Pons (tissue), 1 donor: ENCODE measurements at places on chromosomes 11 and 22.

DNA sequence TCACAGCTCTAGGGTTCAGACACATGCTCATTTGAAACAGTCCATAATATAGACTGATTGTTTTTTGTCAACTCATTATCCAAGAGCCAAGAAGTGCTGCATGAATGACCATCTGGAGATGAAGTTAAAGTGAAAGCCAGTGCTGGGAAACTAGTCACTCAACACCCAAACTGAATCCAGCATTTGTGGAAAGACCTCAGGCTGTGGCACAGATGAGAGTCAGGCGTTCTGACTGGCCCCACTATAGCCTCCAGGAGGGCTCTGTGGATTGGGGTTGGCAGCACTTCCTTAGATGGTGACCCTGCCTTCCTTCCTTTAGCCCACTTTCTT is 2.1 kb downstream of the FEZ1 start:
- DNase-seq, result peak; percentile 91

GRCh38 chr22:17271711-17272451 is 52.6 kb upstream of the ADA2 start:
- DNase-seq, result no peak

- DNase-seq, result no peak
These were observed 5.2 kb upstream of the MAP6 start for GRCh38 chr11:75673977-75674582.

- DNase-seq, result peak; percentile 90
These were observed 19.9 kb downstream of the CARS1 start for GRCh38 chr11:3037040-3037944.

GRCh38 chr11:82831364-82831763 is 68.9 kb downstream of the PRCP start:
- no peak for DNase-seq

DNA sequence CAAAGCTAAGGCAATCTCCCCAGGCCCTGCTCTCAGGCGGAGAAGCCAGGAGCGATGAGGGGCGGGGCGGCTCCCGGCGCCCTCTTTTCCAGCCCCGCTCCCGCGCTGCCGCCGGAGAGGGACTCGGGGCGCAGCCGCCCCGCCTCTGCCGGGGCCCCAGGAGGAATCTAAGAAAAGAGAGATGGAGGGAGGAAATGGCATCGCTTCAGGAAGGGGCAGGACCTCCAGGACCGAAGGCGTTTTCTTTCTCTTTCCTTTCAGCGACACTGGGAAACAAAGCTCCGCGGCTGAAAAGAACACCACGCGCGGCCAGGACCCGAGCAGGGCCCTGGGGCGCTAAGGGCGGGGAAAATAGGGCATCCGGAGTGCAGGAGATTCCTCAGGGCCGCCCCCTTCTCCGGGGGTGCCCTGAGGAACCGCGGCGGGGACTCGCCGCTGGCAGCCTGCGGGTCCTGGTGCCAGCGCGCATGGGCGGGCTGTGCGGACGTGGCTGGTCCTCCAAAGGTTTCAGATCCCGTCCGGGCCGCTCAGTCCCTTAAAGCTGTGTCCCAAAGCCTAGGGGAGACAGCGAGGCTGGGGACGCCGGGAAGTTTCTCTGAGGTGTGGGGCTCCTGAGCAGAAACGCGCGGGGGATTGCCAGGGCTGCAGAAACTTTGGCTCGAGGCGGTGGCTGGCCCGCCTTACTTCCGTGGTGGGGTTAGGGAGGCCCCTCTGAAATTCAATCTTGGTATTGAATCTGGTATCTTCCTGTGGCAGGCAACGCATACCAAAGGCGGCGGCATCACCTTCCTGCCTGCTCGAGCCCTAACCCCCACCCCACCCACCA is 2.8 kb upstream of the BSX start:
- DNase-seq, result no peak

- no peak for DNase-seq
These were observed 54.7 kb upstream of the NECTIN1 start for GRCh38 chr11:119783466-119784400.

DNA sequence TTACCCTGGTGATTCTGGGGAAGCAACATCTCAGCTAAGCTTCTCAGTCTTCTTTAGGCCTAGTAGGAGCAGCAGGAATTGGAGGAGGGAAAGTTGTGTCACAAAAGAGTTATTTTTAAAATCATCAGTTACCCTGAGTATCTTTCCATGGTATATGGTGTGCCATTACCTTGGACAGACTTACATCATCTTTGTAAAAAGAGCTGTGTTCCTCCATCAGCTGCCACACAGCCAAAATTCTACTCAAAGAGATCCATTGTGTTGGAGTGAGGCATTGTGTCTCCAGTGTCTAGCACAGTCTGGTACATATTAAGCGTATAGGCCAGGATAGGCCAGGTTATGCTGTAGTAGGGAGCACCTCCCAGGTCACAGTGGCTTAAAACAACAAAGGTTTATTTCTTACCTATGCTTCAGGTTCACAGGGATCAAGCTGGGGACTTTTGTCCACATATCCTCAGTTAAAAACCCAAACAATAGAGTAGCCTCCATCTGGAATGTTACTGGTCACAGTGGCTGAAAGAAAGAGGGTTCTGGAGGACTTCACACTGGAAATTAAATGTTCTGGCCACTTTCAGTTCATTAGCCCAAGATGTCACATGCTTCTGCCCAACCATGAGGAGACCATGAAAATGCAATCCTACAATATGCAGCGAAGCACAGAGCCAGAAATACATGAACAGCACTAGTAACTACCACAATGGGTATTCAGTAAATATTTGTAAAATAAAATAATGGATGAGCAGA is 9.9 kb upstream of the TMPRSS5 start:
- peak; percentile 95 for DNase-seq

- DNase-seq, result no peak
These were observed 31.8 kb upstream of the SLC35C1 start for GRCh38 chr11:45772986-45773785.

GRCh38 chr11:72924568-72925190 is 110.5 kb downstream of the ATG16L2 start:
- DNase-seq, result no peak

DNA sequence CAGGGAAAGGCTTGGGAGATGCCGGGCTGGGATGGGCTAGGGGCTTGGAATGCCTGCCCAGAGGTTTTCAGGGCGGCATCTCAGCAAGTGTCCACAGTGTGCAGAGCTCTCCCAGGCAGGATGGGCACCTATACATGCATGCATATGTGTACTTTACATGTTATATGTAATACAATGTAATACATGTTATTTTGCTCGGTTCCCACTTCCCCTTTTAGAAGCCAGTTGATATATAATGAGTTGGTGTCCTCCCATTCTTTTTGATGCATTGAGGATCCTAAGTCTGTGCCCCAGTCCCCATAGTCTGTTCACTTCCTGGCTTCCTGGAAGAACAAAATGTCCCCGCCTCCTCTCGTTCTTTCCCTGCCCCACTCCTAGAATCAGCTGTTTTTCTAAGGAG is 20.1 kb upstream of the EIF3D start:
- no peak for DNase-seq

DNA sequence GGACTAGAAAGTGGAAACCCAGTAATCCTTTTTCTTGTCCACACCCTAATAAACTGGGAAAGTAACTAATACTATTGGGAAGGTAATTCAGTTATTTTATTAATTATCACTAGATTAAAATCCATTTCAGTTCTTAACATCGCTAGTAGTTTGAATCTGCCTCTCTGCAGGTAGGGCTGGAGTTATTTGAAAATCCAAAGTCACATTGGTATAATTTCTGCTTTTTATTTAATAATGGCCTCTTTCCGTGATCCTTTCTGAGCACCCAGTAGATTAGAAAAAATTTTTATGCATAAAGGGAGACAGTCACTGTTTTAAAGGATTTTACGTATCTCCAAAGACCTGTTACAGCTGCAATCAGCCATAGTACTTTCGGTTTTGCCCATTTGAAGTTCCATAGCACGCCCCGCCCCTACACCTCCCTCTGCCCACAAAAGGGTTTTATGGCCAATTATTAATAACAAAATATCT is 605 bp upstream of the COPB1 start:
- peak; percentile 64 for DNase-seq

- DNase-seq, result no peak
These were observed 1493.7 kb downstream of the TBC1D22A start for GRCh38 chr22:48256041-48256739.

GRCh38 chr11:28090052-28090749 is 17.8 kb downstream of the KIF18A start:
- DNase-seq, result no peak

DNA sequence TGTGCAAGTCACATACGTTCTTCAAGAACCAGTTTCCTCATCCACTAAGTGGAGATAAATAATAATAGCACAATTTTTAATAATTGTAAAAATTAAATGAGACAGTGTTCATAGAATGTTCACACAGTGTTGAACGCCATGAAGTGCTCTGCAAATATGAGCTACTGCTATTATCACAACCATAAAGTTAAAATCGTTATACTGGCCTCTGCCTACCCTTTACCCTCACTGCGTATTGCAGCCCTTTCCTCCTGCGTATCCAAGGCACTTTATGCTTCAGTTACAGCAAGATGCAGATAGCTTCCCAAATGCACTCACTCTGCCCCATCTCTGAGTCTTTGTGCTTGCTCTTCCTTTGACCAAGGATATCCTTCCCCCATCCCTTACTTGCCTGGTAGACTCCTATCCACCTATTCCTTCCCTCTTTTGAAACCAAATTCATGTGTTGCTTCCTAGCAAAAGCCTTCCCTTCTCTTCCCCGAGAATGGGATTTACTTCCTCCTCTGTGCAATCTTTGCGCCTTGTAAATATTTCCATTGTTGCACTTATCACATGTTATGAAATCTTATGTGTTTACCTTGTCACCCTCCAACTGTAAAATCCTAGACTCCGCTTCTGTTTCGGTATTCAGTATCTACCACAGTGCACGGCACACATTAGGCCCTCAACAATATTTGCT is 196.9 kb downstream of the ADAMTS15 start:
- no peak for DNase-seq

DNA sequence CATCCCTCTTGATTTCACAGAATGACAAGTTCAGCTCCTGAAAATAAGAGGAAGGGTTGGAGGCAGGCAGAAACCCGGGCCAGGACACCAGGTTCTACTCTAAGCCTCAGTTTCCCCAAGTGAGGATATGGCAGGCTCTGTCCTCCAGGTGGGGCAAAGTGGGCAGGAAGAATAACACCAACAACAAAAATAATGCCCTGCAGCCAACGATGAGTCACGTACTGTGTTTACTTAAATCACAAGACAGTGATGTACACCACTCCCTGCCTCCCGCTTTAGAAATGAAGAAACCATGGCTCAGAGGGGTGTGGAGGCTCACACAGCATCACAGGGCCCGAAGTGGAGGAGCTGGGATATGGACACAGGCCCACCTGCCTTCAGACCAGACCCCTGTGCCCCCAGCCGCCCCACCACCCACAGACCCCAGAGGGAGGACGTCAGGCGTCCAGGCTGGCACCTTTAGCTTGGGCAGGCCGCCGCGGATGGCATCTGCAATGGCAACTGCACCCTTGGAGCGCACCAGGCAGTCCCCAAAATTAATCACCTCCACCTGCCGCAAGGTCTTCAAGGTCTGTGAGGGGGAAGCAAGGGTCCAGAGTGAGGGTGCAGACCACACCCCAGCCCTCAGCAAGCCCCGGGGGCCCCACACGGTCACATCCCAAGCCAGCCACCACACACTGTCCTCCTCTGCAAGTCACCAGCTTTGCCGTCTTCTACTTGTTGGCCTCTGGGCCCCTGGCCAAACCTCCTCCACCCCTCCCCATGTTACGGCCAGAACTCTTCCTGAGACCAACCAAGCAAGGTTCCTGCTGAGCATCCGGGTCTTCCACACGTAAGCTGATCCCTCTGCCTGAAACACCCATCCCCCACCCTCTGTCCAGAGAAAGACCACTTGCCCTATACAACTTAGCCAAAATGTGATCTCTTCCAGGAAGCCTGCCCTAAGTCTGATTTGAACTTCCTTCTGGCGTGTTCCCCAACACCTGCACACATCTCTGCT is 15.8 kb upstream of the CHADL start:
- DNase-seq, result no peak

- no peak for DNase-seq
These were observed 728 bp downstream of the DCUN1D5 start for GRCh38 chr11:103091064-103091800.

DNA sequence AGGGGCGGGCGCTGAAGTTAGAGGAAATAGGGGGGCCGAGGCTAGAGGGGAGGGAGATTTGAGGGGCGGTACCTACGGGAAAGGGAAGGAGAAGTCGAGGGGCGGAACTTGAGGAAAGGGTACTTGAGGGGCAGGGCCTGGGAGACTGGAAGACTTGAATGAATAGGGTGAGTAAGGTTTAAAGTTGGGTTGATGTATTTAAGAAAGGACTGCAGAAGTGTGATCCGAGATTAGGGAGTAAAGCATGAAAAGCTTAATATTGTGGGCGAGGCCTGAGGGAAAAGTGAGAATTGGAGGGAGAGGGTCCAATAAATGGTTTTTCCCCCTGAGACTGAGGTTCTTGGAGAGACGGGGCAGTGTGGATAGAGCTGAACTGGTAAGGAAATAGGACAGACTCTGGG is 723 bp downstream of the HSCB start:
- DNase-seq, result no peak

GRCh38 chr11:1669546-1670218 is 27.3 kb upstream of the KRTAP5-6 start:
- DNase-seq, result no peak

DNA sequence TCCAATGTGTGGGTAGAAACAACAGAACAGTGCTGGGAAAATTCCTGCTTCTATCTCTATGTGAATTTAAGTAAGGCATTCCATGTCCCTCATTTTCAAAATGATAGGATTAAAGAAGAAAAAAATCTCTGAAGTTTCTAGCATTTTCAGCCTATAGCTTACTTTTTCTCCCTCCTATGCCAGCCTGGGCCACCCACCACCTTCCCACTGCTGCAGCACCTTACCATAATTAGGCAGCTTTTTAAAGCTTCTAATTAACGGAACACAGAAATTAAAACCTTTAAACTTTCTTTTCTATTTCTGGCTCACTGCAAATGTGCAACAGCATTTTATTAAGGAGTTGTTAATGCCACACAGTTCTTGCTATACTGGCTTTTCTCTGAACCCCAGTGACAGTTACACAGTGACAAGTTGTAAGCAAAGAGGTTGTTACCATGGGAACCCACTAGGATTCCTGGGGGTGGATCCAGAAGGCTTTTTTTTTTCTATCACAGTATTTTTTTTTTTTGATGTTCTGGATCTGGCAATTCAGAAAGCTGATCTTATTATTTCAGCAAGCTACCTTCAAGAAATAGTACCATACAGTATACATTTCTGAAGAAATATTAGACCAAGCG is 20.2 kb downstream of the CELF1 start:
- no peak for DNase-seq
